ENCODE measurements at places on chromosomes 13 and 19.

- no peak for DNase-seq
Observed at GRCh38 chr19:3193256-3194105, 7.8 kb downstream of the NCLN start.

DNA sequence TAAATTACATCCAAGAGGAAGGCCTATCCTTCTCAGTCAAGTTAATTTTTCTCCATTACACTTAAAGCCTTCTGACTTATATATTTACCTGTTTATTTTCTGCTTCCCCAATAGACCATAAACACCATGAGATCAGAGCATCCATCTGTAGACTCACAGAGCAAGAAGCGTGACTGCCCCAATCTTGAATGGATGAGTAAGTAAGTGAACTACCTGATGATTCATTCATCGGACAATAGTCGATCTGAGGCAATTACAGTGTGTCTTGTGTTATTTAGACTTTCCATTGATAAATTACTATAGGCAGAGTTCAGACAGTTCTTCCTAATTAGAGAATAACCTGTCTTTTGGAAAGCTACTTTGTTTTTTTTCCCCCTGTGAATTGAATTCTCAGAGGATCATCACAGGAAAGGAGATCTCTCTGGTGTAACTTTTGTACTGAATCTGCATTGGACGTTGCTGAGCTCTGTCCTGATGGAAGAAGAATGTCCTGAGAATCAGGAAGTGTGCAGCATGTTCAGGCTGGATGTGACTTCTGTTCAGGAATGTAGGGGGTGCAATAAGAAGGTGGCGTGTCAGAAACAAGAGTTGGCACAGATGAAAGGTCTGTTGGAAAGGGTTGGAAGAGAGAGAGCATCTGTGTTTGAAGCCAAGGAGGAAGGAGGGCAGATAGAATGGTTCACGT lies 367.0 kb downstream of the NALCN start:
- DNase-seq: no peak

GRCh38 chr19:294946-295686 lies 3.9 kb upstream of the PLPP2 start:
- DNase-seq: peak; percentile 60

DNA sequence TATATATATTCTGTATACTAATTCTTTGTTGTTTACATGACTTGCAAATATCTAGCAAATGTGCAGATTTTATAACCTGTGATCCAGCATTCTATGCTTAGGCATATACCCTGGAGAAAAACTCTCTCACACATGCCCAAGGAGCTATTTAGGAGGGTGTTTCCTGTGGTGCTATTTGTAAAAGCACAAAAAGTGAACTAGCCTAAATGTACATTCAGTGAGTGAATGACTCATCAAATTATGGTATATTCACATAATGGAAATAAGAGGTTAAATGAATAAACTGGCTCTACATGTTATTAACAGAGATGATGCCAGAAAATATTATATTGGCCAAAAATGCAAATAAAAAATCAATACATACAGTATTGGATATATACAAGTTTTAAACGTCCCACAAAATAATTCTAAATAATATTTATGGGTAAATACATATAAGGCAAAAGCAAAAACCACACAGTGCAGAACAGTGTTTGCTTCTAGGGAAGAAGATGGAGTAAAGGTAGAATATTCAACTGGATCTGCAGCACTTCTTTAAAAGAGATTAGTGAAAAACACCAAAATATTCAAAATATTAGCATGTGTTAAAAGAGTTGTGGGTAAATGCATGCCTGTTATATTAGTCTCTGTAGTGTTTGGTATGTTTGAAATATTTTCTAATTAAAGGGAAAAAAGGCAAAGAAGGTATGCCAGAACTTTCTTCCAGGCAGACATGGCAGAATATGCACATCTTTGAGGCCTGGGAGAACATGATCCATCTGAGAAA lies 344.7 kb downstream of the KLF5 start:
- DNase-seq: no peak

GRCh38 chr13:67967031-67967430 lies 736.9 kb upstream of the PCDH9 start:
- no peak for DNase-seq

Data from stimulated activated CD4-positive, alpha-beta T cell treated with anti-CD3 and anti-CD28 coated beads, Interleukin-4, amount 100 ng/mL, for 1 hour (primary cell).